ENCODE measurements at places on chromosomes 2 and 18. TPM values are rescaled to one million over a fixed set of nuclear protein-coding genes. Genes with fewer than 3 reads are reported as not detected.

Gene SULT1C4
- 36.0 TPM for polyA plus RNA-seq

Gene ANKAR
- 7.7 TPM for polyA plus RNA-seq

Gene TBR1
- polyA plus RNA-seq, result 0.08 TPM

Gene DSG4
- not detected for polyA plus RNA-seq

Gene GALNT14
- 44.8 TPM for polyA plus RNA-seq

Gene RAD51AP2
- 0.19 TPM for polyA plus RNA-seq

Gene TRABD2A
- polyA plus RNA-seq, result 0.40 TPM

Gene CRYGC
- not detected for polyA plus RNA-seq

Gene CXCR1
- polyA plus RNA-seq, result not detected

Gene CAPN13
- polyA plus RNA-seq, result 1.6 TPM

Gene IL36G
- polyA plus RNA-seq, result 0.21 TPM

Gene COL3A1
- 802 TPM for polyA plus RNA-seq

Gene TNFAIP6
- polyA plus RNA-seq, result 1.4 TPM

Gene PFN4
- polyA plus RNA-seq, result 1.9 TPM

Gene CD8B
- 0.81 TPM for polyA plus RNA-seq

Gene USP40
- polyA plus RNA-seq, result 49.2 TPM

Gene SP140
- polyA plus RNA-seq, result 0.24 TPM

Gene SLC39A6
- polyA plus RNA-seq, result 84.5 TPM

Gene GDF7
- polyA plus RNA-seq, result 3.2 TPM

Gene DLX1
- 0.25 TPM for polyA plus RNA-seq

Gene PPM1B
- 77.5 TPM for polyA plus RNA-seq

Gene TANK
- polyA plus RNA-seq, result 67.4 TPM

Gene ONECUT2
- 0.13 TPM for polyA plus RNA-seq

Gene MYOM1
- 9.7 TPM for polyA plus RNA-seq
